ENCODE measurements at places on chromosomes 11 and 22.

- no peak for DNase-seq
These were observed 452.9 kb downstream of the GUCY1A2 start for GRCh38 chr11:106565326-106565725.

DNA sequence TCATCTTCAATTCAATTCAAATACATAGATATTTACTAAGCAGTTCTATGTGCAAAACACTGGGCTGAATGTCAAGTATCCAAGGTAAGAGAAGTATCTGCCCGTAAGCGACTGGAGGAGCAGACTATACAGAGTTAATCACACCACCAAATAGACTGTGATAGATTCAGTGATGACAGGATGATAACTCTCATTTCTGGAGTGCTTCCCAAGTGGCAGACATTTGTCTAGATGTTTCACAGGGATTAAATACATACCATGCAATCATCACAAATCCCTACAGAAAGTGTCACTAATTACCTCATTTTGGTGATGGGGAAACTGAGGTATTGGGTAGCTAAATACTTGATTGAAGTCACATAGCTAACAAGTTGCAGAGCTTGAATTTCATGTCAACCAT lies 508.7 kb upstream of the TENM4 start:
- no peak for DNase-seq

GRCh38 chr11:78313898-78314297 lies 103.7 kb downstream of the GAB2 start:
- DNase-seq, result no peak

DNA sequence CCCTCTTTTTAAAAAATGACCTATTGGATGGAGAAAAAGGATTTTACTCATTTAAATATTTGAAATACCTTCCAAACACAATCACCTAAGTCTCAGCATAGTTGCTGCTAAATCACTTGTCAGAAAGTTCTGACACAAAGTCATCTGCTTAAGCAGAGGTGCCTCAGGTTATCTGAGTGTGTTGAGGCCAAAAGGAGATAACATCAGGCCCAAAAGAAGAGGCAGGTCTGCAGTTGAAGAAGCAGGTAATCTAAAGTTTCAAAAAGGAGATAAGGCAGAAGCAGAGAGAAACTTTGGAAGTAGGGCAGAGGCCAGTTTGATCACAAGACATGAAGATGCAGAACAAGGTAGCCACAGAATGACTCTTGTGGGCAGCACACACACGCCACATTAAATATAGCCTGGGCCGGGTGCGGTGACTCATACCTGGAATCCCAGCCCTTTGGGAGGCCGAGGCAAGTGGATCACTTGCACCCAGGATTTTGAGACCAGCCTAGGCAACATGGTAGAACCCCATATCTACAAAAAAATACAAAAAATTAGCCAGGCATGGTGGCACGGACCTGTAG lies 175.7 kb upstream of the API5 start:
- DNase-seq, result no peak

GRCh38 chr11:57974848-57975601 lies 48.7 kb upstream of the OR9Q1 start:
- DNase-seq, result no peak

DNA sequence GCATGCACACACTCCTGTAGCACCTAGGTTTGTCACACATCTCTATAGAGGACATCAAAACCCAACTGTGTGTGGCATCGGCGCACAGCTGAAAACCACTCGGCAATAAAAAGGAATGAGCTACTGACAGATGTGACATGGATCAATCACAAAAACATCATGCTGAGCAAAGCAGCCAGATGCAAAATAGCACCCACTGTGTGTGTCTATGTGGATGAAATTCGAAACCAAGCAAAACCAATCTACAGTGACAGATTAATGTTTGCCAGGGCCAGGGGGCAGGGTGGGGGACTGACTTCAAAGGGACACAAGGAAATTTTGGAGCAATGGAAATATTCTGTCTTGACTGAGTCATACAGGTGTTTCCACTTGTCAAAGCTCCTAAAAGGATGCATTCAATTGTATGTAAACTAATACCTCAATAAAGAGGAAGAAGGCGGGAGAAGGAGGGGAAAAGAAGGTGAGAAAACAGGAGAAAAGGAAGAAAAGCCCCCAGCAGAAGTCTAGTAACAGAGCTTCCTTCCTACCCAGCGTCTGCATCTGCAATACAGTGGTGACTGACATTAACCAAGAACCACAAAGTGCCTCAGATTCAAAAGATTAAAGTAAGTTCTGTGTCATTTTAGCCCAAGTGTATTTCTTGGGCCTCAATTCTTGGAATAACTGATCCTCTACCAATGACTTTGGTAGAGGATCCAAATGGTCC lies 49.8 kb downstream of the PACSIN2 start:
- no peak for DNase-seq

DNA sequence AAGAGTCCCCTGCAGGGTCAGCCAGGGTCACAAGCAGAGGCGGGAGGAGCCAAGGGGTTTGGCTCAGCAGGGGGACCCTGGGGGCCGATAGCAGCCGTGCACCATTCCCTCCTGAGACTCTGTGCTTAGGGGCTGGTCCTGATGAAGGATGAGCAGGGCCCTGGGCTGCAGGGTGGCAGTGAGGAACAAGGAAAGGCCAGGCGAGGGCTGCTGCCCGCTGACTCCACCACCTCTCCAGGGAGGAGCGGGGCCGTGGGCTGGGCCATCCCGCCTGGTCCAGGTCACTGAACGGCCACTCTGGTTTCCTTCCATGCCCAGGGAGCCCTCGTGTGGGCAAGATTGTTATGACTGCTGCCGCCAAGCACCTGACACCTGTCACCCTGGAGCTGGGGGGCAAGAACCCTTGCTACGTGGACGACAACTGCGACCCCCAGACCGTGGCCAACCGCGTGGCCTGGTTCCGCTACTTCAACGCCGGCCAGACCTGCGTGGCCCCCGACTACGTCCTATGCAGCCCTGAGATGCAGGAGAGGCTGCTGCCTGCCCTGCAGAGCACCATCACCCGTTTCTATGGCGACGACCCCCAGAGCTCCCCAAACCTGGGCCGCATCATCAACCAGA lies 9.2 kb upstream of the NDUFS8 start:
- no peak for DNase-seq

DNA sequence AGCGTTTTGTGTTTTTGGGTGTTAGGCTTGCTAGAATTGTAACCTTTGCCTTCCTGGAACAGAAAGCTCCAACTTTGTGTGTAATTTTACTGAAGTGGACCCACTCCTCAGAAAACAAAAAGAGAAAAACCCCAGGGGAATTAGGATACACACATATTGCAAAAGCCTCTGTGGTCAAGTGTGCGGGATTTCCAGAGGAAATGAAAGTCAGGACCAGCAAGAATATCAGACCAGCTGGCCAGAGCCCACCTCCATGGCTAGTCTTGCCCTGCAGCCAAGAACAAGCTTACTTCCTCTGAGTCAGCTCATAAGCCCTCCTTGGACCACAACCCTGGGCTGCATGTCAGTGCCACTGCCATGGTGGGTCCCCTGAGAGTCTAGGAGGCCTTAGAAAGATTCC lies 37.0 kb upstream of the FTH1 start:
- peak; percentile 71 for DNase-seq

DNA sequence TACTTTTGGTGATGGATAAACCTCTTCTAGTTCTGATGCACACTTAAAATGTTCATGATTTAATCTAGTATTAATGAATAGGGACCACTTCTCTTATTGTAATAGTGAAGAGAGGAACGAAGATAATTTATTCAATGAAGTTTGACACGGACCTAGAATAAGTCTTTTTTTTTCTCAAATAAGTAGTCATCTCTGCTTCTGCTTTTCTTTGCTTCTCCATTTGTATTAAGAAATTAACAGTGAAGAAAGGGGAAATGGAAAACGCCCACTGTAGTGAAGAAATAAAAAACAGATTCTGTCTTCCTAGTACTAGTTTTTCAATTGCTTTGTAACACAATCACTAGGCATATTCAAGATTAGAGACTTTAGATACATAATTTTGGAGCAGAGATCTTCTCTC lies 73.0 kb downstream of the CD44 start:
- DNase-seq, result no peak

DNA sequence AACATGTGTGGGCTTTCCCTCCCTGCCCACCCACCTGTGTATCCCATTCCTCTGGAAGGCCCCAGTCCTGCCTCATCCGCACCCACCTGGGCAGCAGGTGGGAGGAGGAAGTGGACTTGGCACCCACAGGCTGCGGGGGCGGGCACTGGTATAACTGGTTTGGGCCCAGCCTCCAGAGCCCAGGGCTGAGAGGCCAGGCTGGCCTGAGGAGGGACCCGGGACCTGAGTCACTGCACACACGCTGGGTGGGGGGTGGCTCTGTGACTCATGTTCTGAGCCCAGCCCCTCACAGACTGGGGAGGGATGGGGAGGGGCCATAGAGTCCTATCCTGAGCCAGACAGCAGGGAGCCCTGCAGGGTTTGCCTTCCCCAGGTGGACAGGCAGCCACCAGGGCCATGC lies 16.7 kb downstream of the PHLDA2 start:
- peak; percentile 83 for DNase-seq

GRCh38 chr11:91694331-91694730 lies 530.3 kb upstream of the FAT3 start:
- DNase-seq, result no peak

- DNase-seq, result no peak
These were observed 27.7 kb downstream of the CACNA1I start for GRCh38 chr22:39598017-39598965.

DNA sequence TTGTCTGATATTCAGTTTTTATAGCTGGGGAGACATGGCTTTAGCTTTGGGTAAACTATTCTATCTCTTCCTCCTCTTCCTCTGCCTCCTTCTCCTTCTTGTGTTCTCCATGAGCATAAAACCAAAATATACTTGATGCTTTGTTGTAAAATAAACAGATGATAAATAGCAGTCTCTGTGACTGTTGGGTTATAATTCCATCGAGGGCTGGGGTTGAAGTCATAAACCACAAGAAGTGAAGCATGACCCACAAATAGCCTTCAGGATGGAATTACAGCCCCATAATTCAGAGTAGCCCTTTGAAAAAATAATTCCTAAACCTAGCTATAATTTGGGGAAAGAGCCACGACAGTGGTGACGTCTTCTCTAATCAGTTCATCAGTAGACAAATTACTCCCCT lies 177.7 kb downstream of the SNX19 start:
- peak; percentile 65 for DNase-seq

DNA sequence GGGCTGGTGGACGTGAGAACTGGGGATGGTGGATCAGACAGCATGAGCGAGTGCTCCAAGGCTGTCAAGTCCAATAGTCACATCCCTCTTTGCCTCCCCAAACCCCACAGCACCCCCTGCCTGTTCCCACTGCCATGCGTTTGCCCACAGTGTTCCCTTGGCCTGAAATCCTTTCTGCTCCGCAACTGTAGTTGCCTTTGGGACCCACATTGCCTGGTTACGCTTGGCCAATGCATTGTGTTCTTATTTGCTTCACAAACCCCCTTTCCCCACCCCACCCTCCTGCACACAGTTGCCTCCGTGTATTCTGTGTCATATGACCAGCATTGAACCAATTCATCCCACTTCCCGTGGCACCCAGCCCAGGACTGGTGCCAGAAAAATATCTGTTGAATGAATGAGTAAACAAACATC lies 2.1 kb upstream of the KIAA0930 start:
- no peak for DNase-seq

DNA sequence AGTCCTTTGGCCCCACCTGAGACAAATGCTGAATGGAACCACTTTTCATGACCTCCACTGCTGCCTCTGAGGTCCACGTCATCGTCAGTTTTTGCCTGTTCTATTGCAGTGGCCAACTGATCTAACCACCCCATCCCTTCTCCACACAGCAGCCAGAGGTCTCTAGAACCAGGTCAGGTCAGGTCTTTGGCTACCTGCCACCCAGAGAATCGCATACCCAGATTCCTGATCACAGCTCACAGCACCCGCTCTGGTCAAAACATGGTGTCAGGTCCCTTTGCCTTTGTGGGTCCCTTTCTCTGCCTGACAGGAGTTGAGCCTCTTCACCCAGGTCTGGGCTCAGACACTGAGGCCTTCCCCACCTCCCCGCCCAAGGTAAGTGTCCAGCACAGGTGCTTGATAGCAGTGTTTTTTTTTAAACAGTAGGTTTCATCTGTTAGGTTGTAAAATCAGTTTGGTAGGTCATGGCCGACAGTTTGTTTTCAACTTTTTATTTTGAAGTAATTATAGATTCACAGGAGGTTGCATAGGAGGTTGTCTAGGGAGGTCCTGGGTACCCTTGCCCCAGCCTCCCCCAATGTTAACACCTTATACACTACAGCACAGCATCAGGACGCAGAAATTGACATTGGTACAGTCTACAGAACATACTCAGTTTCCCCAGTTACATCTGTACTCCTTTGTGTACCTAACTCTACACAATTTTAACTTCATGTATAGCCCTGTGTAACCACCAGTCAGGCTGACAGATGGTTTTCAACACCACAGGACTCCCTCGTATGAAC lies 6.9 kb downstream of the C22orf39 start:
- no peak for DNase-seq

GRCh38 chr11:11608783-11609232 lies 13.0 kb downstream of the GALNT18 start:
- DNase-seq, result peak; percentile 66

DNA sequence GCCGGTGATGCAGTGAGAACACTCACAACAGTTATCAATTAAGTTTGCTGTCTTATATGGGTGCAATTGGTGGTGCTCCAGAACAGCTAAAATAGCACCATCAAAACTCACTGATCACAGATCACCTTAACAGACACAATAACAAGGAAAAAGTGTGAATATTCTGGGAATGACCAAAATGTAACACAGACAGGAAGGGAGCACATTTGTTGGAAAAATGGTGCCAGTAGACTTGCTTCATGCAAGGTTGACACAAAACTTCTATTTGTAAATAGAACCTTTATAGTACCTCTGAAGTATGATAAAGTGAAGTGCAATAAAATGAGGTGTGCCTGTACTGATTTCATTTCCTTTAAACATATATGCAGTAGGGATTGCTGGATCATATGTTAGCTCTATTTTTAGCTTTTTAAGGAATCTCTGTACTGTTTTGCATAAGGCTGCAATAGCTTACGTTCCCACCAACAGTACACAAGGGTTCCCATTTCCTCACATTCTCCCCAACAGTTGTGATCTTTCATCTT lies 56.7 kb upstream of the GLYATL1B start:
- no peak for DNase-seq

DNA sequence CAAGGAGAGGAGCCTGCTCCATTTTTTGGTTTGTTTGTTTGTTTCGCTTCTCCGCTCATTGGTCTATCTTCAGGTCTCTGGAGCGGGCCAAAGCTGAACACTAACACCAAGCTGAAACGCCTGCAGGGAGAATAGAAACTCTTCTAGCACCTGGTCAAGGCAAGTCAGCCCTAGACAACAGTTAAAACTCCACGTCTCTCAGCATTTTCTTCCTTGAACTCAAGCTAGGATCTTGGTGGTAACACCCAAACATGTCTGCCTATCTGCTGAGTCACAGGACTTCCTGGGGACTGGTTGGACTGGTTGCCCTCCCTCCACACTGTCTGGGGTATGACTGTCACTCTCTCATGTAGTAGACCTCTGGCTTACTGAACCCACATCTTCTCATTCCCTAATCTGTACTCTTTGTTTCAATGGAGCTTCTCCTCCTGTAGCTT lies 23.9 kb upstream of the RBFOX2 start:
- peak; percentile 67 for DNase-seq

DNA sequence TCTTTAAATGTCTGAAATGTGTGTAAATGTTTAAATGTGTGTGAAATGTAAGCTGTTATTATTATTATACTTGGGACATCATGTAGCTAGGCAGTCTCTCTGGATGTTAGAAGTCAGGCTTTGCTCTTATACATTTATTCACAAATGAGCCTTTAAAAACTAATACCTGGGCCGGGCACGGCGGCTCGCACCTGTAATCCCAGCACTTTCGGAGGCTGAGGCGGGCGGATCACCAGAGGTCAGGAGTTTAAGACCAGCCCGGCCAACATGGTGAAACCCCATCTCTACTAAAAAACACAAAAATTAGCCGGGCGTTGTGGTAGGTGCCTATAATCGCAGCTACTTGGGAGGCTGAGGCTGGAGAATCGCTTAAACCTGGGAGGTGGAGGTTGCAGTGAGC lies 21.7 kb upstream of the CTTN start:
- DNase-seq, result no peak
